Stimulated activated CD4-positive, alpha-beta T cell treated with anti-CD3 and anti-CD28 coated beads, Interleukin-12 subunit alpha, Interleukin-12 subunit beta, amount 100 ng/mL, for 4 hours (primary cell): ENCODE measurements at places on chromosomes 5 and 9.

DNA sequence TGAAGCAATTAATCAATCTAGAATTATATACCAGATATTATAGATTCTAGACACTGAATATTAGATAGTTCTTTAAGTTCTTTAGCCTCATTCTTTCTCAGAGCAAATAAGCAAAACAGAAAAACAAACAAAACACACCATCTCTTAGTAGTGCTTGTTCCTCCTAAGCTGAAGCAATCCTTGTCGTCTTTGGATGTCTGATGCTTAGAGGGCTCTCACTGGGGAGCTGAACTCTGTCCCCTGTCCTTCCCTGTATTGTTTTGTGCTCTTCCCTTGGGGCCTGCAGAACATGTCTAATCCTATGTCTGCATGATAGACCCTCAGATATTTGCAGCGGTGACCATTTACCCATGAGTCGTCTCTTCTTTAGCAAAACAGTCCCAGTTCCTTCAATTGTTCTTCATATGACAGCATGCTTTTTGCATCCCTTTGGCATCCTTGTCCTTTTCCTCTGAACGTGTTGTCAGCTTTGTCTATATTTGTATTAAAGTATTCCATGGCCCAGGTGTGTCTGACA, 114.3 kb downstream of the ARHGEF28 start:
- DNase-seq, result no peak

DNA sequence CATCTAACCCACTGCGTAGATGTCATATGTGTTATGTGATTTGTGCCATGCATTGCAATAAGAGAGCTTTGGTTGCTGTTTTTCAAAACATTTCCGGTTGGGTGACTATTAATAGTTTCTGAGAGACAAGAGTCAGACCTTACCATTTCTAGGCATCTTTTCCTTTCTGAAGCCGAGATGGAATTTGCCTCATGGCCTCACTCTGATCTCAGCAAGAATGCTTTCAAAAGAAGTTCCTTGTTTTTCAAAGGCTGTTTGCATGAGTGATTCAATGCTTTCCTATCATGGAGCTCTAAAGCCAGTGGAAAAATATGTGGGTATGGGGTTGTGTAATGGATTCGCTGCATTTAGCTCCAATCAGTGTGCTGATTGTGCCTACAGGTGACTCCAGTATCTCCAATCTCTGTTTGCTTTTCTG, 203.1 kb upstream of the PPP1R2B start:
- DNase-seq, result no peak

DNA sequence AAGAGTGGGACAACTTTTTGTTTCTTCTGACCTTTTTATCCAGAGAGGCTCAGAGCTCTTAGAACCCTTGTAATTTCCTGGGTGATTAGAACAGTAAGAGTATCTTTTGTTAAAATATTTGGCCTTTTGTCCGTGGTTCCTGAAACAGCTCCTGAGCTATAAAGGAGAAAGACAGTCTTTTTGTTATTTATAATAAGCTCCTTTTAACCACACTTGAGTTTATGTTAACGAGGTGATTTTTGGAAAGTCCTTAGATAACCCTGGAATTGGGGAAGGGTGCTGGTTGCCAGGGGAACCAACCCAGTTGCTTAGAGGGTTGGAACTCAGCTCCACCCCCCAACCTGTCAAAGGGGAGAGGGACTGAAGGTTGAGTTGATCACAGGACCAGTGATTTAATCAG, 4.8 kb downstream of the ZNF483 start:
- no peak for DNase-seq

GRCh38 chr9:121367306-121368137, 2.5 kb downstream of the STOM start:
- DNase-seq, result no peak

DNA sequence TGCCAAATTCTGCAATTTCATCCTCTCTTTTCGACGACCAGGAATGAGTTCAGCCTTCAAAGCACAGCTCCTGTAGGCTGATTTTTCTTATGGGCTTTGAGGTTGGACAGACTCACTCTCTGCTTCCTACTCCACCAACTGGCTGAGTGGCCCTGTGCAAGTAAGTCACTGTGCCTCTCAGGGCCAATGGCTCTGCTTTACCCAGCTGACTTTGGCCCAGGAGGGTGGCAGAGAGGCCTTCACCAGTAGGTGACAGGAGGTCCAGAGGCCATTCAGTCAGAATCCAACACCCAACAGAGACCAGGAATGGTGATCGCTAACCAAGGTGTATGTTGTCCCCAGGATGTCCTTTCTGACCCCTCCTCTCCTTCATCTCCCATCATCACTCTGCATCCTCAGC, 49.5 kb upstream of the ALDH1B1 start:
- no peak for DNase-seq

- no peak for DNase-seq
Observed at GRCh38 chr5:2378108-2378507, 373.4 kb downstream of the IRX2 start.

GRCh38 chr5:58299256-58299655, 160.6 kb downstream of the PLK2 start:
- no peak for DNase-seq

DNA sequence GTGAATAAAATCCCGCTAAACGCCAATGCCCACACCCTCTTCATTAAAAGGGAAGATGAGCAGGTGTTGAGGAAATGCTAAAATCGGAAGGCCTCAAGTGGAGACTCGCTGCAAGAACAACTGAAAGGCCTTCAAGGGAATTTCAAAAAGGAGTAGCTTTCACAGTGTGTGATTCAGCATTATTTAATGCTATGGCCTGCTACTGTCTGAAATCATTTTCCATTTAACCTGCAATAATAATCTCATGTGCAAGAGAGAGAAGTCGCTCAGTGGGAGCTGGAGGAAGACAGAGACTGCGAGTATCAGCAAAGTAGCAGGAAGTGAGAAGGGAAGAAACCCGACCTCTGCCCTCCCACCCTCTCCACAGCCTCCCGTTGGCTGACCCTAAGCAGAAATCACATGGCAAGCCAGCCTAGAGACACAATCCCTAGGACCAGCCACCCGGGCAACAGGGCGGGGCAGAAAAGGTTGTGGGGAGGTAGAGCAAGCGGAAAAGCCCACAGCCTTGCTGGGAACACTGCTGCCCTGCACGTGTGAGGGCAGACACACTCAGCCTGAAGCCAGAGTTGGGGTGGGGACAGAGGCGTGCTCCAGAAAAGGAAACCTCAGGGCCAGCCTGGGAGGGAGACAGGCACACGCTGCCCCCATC, 39.9 kb upstream of the CTSL start:
- no peak for DNase-seq

DNA sequence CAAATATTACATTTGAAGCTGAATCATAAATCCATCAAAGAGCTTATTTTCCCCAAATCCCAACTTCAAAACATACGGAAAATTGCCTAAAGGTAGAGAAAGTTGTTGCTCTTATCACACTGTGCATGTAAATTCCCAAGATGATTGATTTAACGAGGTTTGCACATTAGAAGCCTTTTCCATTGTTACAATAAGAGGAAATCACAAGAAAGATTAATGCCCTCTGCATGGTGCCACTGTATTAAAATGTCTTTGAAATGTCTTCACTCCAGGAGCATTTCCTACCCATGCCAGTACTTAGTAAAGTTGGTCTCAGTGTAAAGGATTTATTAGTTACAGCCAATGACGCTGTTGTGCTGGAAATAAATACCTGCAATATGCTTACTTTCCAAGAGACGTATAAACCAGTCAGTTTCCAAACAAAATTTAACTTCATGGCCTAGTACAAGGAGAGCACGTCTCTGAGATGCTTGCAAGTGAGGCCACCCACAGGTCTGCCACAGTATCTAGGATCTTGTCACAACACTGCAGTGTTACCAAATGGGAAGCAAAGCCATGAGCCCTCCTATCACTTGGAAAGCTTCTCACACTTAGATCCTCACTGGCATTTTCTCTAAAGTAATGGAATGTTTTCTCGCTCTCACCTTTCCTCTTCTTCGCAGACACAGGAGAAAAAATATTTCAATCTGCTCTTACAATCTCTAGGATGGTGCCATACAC, 112.4 kb downstream of the CETN3 start:
- DNase-seq, result no peak

GRCh38 chr9:107222020-107222522, 61.0 kb upstream of the RAD23B start:
- no peak for DNase-seq

DNA sequence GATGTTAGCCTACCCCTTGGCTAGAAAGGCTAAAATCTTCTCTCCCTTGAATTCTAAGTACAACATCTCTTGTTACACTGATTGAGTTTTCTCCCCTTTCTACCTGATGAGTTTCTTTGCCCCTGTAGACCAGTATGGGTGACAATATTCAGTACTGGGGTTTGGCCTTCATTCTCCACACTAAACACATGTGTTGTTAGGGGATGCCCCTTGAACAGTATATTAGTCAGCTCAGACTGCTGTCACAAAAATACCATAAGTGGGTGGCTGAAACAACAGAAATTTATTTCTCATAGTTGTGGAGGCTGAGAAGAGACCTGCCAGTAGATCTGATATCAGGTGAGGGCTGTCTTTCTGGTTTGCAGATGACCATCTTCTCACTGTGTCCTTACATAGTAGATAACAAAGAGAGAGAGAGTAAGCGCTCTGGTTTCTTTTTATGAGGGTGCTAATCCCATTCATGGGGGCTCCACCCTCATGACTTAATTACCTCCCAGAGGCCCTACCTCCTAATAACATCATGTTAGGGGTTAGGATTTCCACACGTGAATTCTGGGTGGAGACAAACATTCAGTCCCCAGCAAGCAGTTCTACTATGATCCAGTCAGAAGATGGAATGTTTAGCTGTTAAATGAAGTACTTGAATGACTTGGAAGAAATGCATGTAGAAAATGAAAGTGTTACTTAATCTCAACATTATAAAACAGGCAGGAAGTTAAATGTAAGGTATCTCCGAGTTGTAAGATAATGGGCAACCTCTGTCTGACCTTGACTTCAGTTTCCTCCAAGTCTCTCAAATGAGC, 17.5 kb downstream of the VLDLR start:
- no peak for DNase-seq

DNA sequence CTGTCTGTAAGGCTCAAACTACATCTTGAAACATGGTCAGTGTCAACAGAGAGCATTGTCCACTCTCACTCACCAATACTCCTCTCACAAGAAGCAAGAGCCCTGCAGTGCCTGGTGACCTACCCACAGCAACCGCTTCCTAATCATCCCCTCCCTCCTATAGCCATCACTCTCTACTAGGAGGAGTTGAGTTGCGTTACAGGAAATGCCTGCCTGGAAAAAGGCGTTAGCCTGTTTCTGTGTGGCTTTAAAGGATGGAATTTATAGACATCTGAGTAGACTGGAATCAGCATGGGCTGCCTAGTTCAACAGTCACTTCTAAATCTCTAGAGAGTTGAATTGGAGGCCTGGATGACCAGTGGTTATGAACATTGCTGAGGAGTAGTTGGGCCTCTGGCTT, 108.3 kb upstream of the FER start:
- DNase-seq, result no peak

DNA sequence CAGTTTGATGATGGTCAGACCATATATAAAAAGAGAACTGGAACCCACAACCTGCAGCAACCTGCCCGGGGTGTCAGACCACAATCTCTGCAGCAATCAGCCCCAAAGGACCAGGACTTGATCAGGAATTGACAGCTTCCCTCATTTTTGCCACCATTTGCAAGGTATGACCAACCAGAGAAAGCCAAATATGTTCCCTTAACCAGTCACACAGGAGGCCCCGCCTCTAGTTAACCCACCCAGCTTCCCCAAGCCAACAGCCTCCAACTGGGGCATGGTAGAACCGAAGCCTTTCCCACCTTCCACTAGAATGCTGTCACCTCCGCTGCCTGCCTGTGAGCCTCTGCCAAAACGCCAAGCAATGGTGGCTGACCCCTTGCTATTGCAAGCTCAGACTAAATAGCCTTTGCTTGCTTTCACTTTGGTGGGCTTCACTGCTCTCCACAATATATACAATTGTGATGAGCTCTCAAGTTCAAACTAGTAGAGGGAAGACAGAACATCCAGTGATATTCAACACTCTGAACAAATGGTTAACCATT, 86.3 kb downstream of the AK8 start:
- DNase-seq, result no peak

DNA sequence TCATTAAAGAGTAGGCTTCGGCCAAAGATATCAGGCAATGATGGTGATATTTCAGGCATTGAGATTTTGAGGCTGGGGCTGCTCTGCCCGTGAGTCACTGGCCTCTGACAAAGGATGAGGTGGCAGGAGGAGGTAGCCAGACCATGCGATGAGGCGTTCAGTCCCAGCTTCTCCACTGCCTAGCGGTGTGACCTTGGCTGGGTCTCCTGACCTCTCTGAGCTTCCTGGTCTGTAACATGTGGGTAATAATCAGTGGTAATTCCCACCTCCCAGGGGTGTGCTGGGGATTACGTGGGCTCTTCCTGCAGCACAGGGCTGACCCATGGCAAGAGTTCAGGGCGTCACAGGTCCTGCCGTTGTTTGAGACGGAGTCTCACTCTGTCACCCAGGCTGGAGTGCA, 73.2 kb upstream of the RAPGEF1 start:
- no peak for DNase-seq

DNA sequence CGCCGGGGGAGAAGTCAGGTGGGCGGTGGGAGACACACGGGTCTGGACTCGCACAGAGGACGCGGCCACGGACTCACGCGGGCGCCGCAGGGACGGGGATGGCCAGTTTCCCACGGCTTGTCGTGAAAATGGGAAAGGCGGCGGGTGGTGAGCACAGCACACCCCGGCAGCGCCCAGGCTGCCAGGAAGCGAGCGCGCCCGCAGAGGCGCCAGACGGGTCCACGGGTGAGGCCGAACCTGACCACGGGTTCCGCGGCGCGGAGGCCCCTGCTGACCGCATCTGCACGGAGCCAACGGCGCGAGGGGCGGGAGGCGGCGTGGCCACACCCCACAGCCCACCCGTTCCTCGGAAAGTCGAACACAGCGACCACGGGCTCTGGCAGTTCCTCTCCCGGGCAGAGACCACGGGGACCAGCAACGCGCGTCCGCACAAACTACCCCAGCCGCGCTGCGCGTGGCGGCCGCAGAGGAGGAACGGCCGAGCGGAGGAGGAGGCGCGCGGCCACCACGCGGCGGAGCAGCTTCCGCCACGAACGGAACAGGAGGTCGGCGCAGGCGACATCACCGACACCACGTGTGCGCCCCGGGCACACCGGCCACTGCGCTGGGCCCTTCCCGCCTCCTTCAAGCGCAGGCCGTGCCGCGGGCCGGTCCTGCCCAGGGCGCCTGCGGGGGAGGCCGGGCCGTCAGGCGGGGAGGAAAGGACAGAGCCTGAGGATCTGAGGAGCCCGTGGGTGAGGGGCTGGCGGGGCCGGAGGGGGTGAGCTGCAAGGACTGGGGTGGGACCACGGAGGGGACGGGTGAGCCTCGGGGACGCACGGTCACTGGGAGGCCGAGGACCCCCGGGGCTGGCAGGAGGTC, 5.6 kb downstream of the EXD3 start:
- DNase-seq, result no peak
